ENCODE measurements at places on chromosomes 4 and X. TPM values are rescaled to one million over a fixed set of nuclear protein-coding genes. Genes with fewer than 3 reads are reported as not detected.

The C4orf46 gene
- total RNA-seq: 25.7 TPM

The MAOA gene
- 10.8 TPM for total RNA-seq

The DCAF8L1 gene
- not detected for total RNA-seq

The SPACA5 gene
- total RNA-seq: not detected

The MGARP gene
- total RNA-seq: not detected

The POU3F4 gene
- total RNA-seq: not detected

The PABPC4L gene
- 13.1 TPM for total RNA-seq

The ZNF595 gene
- 25.1 TPM for total RNA-seq

The CORIN gene
- 1.4 TPM for total RNA-seq

The BEX1 gene
- 0.51 TPM for total RNA-seq

The ANXA3 gene
- 26.3 TPM for total RNA-seq

The FAM241A gene
- 2.1 TPM for total RNA-seq

The CDX4 gene
- total RNA-seq: not detected

The MAMLD1 gene
- total RNA-seq: 3.5 TPM

DNA sequence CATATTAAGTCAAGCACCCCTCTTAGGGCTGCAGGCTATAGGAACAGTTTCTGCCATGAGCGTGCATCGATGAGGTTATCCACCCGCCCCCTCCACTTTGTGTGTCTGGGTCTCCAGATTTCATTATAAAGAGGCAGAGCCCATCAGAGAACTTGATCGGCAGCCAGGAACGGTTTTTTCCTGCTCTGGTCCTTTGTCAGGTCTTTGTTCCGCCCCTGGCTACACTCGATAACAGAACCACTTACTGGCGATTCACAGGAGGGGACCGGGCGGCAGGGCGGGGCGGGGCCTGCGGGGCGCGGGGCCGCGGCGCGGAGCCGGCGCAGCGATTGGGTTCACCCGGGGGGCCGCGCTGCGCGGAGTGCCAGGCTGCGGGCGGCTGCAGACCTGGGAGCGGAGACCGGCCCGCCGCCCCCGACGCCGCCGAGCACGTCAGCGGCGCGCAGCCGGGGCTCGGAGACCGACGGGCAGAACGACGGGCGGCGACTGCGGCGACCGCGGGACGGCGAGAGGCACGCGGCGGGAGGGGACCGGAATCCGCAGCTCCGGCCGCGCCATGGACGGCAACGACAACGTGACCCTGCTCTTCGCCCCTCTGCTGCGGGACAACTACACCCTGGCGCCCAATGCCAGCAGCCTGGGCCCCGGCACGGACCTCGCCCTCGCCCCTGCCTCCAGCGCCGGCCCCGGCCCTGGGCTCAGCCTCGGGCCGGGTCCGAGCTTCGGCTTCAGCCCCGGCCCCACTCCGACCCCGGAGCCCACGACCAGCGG is at the start of gene SLC10A4:
Gene SLC10A4, plus strand, starts transcription at position 338 of the 771 bp plus-strand sequence. Its CDS starts 219 bp downstream, at position 557.
- peak; percentile 39 for DNase-seq

DNA sequence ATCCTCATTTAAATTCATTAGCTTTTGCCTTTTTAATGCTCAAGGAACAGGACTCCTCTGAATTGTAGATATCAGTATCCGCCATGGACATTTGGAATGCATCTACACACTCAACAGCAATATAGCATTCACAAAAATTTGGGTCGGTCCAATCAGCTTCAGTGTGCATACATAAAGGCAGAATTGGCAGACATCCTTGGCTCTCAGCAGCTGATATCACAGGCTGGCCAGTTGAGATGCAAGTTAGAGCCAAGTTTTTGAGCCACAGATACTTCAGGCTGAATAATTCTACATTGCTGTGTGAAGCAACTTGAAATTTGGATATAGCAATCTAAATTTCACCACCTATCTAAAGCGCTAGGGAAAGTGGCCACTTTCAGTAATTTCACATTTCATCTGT is 821.1 kb downstream of the PCDH19 start:
- DNase-seq: peak; percentile 0

- peak; percentile 88 for DNase-seq
These were observed 52.9 kb upstream of the HPF1 start for GRCh38 chr4:169810325-169811323.

DNA sequence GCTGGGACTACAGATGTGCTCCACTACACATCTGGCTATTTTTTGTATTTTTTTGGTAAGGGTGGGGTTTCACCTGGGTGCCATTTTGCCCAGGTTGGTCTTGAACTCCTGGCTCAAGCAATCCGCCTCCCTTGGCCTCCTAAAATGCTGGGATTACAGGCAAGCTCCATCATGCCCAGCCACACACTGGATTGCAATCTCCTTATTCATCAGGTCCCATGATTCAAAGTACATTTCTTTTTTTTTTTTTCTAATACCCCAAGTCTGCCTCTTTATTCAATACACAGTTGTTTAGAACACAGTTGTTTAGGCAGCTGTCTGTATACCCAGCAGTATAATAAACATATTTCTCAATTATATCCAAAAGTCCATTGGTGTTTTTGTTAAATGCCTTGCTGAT is 130.3 kb upstream of the ARSJ start:
- DNase-seq: no peak

DNA sequence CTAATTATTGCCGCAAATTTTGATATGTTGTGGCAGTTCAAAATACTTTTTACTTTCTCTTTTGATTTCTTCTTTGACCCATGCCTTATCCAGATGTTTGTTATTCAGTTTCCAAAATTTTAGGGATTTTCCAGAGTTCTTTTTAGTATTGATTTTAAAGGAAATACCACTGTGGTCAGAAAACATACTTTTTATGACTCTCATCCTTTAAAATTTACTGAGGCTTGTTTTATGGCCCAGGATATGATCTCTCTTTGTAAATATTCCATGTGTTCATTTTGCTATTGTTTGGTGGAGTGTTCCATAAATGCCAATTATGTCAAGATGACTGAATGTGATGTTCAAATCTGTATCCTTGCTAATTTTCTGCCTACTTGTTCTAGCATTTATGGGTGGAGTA is 272.3 kb upstream of the DIPK2B start:
- DNase-seq: no peak

- DNase-seq: no peak
These were observed 579 bp downstream of the ABCD1 start for GRCh38 chrX:153725039-153725831.

GRCh38 chrX:71103110-71103983 is 3.2 kb downstream of the CXorf65 start:
- DNase-seq: peak; percentile 92

- peak; percentile 69 for DNase-seq
These were observed at the start of gene FGFR3 for GRCh38 chr4:1792832-1793495. Gene FGFR3 (plus strand): TSS chr4:1793293. CDS start chr4:1793935, 642 bp downstream.

GRCh38 chr4:62676962-62677361 is 1476.8 kb downstream of the ADGRL3 start:
- DNase-seq: no peak

DNA sequence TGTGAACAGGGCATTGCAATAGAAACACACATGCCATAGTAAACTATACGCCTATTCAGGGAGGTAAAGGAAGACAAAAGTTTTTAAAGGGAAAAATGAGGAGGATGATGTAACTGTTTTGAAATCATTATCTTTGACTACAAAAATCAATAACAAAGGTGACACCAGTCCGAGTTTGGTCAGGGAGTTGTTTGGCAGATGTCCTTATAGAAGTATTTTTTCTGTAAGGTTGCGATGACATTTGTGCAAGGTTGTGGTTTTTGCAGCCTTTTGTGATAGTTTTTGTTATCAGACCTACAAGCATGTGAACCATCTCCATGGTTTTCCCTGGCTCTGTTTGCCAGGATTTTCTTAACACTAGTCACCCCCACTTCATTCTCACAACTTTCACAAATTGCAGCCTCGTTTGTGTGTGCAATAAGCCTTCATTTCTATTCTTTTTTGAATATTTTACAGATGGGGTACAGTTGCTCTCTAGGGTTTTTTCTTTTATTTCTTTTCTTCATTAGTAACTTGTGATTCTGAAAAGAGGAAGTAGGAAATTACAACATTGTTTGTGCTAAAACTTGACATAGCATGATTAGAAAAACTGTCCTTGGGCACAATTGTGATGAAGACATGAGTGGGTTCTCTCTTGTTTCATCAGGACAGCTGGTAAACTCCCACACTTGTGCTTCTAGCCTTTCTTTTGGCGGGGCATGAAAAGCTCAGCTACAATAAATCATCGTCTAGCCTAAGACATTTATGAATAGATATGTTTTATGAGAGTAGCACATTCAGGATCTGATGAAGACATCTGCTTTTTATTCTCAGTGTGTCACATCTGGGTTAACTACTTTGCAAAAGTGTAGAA is 60.2 kb upstream of the PNPLA4 start:
- DNase-seq: no peak

GRCh38 chrX:9378980-9379696 is 85.7 kb upstream of the TBL1X start:
- no peak for DNase-seq

- no peak for DNase-seq
These were observed 586.7 kb downstream of the GBA3 start for GRCh38 chr4:23279377-23279986.

- DNase-seq: no peak
These were observed 33.7 kb downstream of the TKTL1 start for GRCh38 chrX:154329294-154329693.

DNA sequence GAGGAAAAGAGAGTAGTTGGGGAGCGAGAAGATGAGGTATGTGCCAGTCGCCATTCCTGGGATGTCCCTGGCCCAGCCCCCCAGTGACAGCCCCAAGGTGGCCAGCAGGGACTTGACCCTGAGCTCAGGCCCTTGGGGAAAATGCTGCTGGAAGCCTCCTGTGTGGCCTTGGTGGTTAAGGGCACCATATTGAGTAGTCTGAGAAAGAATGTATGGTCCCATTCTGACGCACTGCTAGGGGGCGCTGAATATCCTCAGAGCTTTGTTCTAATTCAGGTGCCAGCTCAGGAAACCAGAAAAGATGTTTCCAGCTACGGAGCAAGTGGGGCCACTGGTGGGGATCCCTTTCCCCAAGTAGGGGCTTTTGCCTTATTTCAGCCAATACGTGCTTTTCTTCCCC is 14.0 kb upstream of the UBA6 start:
- no peak for DNase-seq

DNA sequence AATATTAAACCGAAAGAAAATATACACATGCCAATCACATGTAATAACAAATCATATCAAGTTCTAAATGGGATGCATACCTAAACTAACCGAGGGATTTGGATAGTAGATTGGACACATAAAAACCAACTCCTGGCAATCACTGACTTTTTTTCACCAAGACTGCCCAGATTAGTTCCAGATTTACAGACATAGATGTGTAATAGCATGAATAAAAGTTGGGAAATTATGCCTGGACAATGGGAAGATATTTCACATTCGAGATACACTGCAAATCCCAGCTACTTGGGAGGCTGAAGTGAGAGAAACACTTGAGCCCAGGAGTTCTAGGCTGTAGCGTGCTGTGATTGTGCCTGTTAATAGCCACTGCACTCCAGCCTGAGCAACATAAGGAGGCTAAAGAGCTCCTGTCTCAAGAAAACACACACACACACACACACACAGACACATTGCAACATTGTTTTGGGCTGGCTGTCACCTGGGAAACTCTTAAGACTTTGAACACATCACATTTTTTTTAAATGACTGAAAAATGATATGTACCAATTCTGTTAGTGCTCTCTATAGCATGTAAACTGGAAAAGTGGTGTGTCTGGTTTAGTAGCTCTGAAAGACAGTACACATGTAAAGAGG is 5.7 kb downstream of the RAB40A start:
- peak; percentile 4 for DNase-seq

DNA sequence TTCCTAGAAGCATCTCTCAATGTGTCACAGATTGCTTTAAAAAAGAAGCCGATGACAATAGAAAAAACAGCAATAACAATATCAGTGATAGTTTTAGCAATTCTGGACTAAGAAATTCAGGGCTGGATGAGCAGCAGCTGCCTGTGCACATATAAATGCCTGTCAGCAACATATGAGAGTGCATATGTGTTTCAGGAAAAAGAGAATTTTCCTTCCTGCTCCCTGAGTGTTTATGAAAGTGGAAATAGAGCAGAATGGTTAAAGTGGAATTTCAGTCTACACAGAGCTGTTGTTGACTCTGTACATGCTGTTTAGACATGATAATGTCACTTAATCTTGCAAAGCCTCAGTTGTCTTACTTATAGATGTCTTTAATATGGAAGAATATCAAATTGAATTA is 164.4 kb upstream of the PCDH7 start:
- peak; percentile 11 for DNase-seq

DNA sequence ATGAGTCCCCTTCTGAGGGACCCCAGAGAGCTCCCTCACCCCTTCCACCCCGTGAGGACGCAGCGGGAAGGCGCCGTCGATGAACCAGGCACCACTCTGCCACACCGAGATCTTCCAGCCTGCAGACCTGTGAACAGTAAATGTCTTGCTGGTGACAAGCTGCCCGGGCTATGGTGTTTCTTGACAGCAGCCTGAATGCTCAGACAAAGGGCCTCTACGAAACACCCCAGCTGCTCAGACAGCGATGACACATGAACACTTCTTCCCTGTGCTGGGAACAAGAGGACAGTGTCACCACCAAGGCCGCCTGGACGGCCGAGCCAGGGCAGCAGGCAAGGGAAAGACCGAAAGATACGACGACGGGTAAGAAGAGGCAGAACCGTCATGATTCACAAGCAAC is 30.6 kb upstream of the GTPBP6 start:
- DNase-seq: peak; percentile 44

DNA sequence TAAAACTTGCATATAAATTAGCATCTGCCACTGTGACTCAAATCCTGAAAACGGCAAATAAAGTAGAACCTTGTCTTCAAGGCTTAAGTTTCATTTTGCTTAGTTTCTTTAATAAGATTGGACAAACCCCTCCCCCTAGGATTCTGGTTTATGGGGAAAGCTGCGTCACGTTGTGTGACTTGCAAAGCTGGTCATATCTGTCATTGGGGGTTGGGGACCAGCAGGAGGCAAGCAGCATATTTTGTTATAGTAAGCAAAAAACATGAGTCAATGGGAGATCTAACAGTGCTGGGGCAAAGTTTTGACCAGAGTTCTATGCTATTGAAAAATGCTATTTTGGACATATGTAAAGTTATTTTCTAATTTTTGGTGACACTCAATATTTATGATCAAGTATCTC is 407.3 kb downstream of the PCDH18 start:
- DNase-seq: peak; percentile 39

DNA sequence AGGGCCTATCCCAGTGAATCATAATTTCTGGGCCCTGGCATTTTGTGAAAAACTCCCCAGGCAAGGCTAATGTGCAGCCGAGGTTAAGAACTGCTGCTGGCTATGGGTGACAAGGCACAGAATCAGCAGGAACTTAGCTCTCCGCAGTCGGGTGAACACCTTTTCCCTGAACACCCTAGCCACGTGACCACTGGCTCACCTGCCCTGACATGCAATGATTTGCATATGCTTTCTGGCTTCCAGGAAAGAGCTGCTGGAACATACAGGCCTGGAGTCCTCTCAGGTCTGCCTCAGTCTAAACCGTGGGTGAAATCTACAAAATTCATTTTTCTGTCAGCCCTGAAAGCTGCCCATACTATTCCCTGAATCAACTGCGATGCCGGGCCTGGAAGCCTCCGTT is 56.6 kb downstream of the ZNF827 start:
- peak; percentile 31 for DNase-seq

- peak; percentile 0 for DNase-seq
These were observed 82.9 kb downstream of the LAS1L start for GRCh38 chrX:65451663-65452062.

DNA sequence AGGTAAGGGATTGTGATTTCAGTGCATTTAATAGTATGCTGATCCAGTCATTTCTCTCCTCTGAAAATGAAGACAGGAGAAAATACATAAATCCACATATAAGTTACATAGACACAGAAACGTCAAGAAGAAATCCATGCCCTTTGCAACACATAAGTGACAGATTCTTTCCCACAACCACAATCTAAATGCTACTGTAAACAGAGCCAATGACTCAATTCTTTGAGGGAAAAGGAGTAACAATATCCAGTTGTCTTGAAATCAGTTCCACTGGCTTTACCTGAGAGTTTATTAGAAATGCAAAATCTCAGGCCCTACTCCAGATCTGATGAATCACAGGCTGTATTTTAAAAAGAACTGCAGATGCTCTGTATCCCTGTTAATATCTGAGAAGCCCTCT is 66.4 kb downstream of the ARAP2 start:
- DNase-seq: no peak

All from tongue (tissue), 3 donors.